ENCODE measurements at places on chromosomes 1 and 21.

GRCh38 chr1:76799700-76800099 is 67.6 kb upstream of the ST6GALNAC5 start:
- no peak for DNase-seq

- DNase-seq: no peak
Observed at GRCh38 chr1:28280501-28280900, 21.2 kb downstream of the SESN2 start.

DNA sequence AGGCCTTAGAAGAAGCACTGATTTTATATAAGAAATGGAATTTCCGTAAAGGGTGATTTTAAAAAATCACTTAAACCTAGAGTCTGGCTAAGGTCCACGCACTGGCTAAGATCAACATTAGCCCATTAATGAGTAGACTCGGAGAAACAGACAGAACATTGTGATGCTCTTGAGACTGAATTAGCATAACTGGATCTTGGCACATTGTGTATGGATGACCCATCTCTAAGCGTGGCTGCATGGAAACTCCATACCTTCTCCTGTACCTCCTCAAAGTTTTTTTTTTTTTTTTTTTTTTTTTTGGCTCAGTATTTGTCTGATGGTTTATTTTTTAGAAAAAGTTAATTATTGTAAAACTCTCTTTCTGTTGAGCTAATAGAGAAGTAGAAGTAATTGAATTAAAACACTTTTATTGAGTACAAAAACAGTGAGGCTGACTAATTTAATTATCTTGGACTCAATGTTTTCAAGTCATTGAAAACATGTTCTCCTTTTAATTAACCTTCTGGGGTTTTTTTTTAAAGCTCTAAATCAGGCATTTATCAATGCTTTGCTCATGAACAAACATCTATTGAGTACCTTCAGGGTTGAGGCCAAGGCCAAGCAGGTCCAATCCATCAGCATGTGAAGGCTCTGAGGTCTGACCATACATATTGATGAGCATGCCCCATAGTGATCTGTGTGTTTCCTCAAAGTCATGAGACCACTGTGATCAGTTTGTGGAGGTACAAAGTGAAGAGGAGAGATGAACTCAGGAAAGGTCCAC is 74.0 kb downstream of the TLR5 start:
- no peak for DNase-seq

- no peak for DNase-seq
Observed at GRCh38 chr1:4362314-4363044, 291.9 kb upstream of the AJAP1 start.

DNA sequence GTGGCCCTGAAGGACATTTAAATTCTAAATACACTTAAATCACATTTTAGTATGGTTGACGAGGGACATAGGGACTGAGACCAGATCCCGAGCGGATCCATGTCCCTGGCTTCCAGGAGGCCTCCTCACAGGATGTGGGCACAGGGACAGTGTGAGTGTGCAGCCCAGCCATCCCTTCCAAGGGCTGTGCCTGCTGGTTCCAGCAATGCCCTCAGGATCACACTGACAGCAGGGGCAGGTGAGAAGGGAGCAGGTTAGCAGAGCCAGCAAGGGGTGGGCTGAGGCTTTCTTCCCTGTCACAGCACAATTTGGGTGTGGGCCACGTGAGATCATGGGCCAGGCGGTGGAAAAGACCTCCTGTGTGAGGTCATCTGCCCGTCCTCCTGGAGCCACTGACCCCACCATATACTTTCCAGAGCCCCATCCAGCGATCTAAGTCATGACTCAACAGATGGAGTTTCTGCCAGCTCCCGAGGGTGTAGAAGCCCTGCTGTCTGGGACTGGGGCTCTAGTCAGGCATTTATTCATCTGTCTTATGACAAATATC is 37.0 kb upstream of the PRSS38 start:
- no peak for DNase-seq

DNA sequence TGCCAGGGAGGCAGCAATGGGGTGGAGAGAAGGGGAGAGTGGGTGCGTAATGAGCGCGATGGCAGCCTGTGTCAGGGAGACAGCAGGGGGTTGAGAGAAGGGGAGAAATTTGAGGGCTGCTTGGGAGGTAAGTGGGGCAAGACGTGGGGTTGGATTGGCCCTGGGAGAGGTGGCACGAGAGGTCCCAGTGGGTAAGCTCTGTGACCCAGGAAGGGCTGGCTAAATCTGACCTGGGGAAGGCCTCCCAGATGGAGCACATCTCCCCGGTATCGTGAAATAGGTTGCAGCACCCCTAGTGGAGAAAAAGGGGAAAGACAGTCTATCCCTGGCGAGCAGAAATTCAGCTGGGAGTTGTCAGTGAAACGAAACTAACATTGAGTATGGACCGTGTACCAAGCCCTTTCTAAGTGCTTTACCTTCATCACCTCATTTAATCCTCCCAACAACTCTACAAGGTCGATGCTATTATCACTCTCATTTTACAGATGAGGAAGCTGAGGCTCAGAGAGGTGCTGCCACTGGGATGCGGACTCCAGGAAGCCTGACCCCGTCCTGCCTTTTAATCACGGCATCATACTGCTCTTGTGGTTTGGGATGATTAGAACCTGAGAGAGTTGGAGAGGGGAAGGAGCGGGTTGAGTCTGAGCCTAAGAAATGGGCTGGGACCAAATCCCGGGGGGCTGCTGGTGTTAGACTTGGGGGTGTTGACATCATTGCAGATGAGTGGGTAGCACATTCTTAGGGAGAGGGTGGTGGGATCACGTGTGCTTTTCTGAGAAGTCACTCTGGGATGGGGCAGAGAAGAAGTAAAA is 56.6 kb upstream of the RPL11 start:
- DNase-seq: peak; percentile 80
